ENCODE measurements at places on chromosomes 3 and 15. TPM values are rescaled to one million over a fixed set of nuclear protein-coding genes. Genes with fewer than 3 reads are reported as not detected.

DNA sequence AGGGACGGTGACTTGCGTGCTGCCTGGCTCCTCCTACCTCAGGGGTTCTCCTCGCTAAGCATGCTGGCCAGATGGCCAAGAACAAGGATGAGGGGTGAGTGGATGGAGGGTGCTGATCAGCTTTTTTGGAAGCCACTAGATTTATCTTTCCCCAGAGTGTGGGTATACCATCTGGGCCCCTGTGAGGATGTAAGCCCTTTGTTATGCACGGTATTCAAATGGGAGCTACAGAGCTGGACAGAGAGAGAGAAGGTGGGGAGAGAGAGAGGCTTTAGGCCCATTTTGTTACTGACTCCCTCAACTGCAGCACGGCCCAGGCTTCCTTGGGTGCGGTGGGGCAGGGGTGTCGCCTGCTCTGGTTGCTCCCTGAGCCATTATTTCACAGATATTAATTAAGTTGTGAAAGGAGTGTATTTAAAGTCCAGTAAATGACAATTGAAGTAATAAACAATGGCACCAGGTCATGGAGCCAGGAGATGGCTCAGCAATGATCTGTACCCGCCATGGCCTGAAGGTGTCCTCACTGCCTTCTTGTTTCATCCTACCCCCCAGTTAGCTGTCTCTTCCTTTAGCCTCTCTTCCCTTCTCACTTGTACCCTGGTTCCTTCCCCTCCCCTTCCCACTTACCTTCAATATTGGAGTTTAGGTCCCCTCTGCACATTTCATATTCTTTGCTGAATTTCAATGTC, 158.0 kb downstream of the CLSTN2 start:
- H3K4me1 ChIP-seq = no peaks in the 10 kb centered on the region
- DNase-seq = no peak
- no peak overlapping the region for H3K27ac ChIP-seq
- H3K36me3 ChIP-seq = no peaks in the 10 kb centered on the region

DNA sequence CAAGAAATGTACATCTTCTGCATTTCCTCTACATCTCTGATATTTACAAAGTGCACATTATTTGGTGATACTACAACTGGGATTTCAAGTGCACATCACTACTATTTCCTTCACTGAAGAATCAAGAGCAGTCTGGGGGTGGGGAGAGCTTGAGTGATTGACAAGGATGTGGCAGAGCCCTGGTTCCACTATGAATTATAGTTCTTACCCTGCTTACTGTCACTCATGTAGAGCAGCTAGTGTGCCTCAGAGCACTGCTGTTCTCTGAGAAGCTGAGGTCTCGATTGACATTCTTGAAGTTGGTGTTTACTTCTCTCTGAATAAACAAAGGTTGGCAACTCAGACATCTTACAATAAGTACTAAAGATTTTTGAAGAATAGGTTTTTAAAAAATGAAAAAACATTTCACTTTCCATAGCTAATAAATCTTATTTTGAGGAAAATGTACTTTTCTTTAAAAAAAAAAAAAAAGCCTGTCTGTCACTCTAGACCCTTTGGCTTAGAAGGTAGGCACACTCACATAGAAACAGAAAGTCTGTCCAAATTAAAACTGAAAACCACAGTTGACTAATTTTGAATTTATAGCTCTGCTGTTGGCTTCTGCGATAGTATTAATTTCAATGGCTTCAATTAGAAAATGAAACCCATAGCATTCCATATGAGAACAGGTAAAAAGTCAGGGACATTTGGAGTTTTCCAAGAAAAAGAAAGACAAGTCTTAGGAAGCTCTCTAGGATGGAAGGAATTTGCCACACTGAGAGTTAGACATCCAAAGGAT, 5.6 kb downstream of the GREM1 start:
- H3K27ac ChIP-seq = no peak overlapping the region
- no peaks in the 10 kb centered on the region for H3K36me3 ChIP-seq
- H3K4me3 ChIP-seq = no peak overlapping the region
- peaks cover 12% of the 10 kb centered on the region for H3K4me1 ChIP-seq
- no peak for DNase-seq

DNA sequence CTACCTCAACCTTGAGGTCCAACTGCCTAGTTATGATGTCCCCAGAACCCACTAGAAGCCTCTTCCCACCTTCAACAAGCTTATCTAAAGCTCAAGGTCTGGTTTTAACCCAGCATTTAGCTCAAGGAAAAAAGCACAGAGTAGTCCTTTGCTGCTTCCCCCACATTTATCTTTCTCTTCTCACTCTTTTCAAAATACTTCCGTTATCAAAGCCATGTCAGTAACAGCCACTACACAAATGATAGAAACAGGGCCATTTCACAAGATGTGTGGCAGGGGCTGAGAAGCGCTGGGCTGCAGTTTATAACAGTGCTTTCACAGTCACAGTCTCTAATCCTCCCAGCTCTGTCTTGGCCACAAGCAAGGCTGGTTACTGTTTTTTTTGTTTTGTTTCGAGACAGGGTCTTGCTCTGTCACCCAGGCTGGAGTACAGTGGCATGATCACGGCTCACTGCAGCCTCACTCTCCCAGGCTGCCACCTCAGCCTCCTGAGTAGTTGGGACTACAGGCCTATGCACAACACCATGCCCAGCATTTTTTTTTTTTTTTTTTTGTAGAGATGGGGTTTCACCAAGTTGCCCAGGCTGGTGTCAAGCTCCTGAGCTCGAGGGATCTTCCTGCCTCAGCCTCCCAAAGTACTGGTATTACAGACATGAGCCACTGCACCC, 218.8 kb downstream of the OSBPL10 start:
- no peaks in the 10 kb centered on the region for H3K36me3 ChIP-seq
- no peak overlapping the region for H3K4me3 ChIP-seq
- H3K27ac ChIP-seq = no peak overlapping the region
- H3K27me3 ChIP-seq = no peaks in the 10 kb centered on the region
- DNase-seq = no peak

- H3K27ac ChIP-seq = no peak overlapping the region
- no peak for DNase-seq
- no peaks in the 10 kb centered on the region for H3K4me1 ChIP-seq
- no peaks in the 10 kb centered on the region for H3K27me3 ChIP-seq
- H3K4me3 ChIP-seq = no peak overlapping the region
- H3K36me3 ChIP-seq = no peaks in the 10 kb centered on the region
Measured at GRCh38 chr3:48122504-48122903, 65.7 kb downstream of the CDC25A start.

DNA sequence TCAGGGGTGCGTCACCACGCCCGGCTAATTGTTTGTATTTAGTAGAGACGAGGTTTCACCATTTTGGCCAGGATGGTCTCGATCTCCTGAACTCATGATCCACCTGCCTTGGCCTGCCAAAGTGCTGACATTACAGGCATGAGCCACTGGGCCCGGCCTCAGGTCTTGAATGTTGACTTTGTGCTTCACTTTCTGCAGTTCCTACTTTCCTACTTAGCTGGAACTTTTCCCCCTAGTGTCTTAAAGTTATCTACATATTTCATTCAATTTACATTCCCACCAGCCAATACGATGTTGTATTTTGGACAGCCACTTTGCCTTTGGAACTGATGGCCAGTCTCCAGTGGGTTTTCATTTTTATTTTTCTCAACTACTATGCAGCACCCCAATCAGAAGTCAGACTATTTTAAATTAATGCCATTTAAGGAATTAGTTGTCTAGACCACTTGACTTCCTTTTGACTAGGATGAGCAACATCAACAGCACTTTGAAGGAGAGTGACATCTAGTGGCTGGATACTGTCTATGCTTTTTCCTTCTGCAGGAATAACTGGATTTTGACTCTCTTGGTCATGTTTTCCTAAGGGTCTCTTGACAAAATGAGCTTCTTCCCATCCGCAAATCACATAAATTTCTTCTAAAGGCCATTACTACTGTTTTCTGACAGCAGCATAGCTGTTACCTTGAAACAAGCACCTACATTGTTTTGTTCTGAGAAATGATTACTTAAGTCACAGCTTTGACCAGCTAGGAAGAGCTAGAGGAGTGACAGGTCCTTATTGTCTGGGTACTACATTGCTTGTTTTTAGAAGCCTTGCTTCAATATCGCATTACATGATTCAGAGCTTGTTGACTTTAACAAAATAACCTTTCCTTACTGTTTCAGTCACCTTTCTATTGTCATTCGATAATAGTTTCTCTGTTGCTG, 140.2 kb downstream of the ITPR1 start:
- no peak overlapping the region for H3K4me3 ChIP-seq
- H3K36me3 ChIP-seq = no peaks in the 10 kb centered on the region
- no peak overlapping the region for H3K27ac ChIP-seq
- H3K27me3 ChIP-seq = no peaks in the 10 kb centered on the region
- no peak for DNase-seq
- H3K4me1 ChIP-seq = peaks cover 6% of the 10 kb centered on the region

DNA sequence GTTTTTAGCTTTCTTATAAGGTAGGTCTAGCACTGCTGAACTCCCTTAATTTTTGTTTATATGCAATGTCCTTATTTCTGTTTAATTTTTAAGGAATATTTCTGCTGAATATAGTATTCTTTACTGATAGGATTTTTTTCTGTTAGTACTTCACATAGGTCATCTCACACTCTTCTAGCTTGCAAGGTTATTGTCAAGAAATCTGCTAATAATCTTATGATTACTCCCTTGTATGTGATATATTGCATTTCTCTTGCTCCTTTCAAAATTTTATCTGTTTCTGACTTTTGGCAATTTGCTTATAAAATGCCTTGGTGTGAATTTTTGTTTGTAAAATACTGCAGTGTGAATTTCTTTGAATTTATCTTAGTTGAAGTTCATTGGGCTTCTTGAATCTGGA, 298.4 kb downstream of the GAP43 start:
- no peak for DNase-seq
- no peaks in the 10 kb centered on the region for H3K36me3 ChIP-seq
- no peak overlapping the region for H3K4me3 ChIP-seq
- H3K4me1 ChIP-seq = no peaks in the 10 kb centered on the region

- peaks cover 2% of the 10 kb centered on the region for H3K27me3 ChIP-seq
- DNase-seq = no peak
- H3K27ac ChIP-seq = no peak overlapping the region
Measured at GRCh38 chr15:100337096-100338044, 4.4 kb downstream of the ADAMTS17 start.

- peaks cover 7% of the 10 kb centered on the region for H3K27me3 ChIP-seq
- no peaks in the 10 kb centered on the region for H3K4me1 ChIP-seq
- DNase-seq = no peak
- H3K36me3 ChIP-seq = peaks cover 16% of the 10 kb centered on the region
- H3K4me3 ChIP-seq = no peak overlapping the region
Measured at GRCh38 chr3:123660900-123661299, 76.0 kb upstream of the HACD2 start.

GRCh38 chr3:197151580-197151979, 122.0 kb upstream of the MELTF start:
- no peak for DNase-seq
- H3K4me3 ChIP-seq = no peak overlapping the region
- no peaks in the 10 kb centered on the region for H3K27me3 ChIP-seq
- H3K36me3 ChIP-seq = peaks cover 58% of the 10 kb centered on the region

DNA sequence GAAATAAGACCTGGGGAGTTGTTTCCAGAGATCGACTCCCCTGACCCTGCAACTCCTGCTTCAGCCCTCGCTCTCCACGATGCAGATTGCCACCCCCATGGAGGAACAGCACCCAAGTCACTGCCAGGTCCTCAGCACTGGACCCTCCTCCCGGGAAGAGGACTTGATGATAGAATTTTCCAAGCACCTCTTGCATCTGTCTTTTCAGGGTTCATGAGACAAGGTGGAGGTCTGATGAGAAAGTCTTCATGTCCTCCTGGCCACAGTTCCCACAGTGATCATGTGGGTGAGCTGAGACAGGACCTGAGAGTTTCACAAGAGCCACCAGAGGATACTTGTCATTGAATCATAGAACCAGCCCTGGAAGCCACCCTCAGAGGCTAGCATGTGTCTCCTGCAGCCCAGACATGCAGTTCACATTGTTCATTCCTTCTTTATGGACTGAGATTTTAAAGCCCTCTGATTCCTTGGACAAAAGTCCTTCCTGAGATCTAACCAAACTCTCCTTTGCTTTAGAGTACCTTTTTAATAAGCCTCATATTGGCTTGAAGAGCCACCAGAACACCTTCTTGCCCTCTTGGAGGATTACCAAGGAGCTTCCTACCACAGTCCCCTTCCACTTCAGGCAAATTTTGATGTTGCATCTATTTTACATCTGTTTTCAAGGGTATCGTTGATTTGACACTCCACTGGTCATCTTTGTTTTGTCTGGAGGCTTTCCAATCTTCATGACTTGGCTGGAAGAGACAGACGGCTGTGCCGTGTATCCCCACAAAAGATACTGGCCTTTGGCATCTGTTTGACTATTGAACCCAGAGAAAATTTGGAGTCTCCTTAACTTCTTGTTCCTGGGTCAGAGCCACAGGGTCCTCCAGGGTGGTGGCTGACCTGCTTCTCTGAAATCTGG, 224.8 kb upstream of the BHLHE40 start:
- no peak overlapping the region for H3K4me3 ChIP-seq
- H3K4me1 ChIP-seq = peaks cover 62% of the 10 kb centered on the region
- H3K36me3 ChIP-seq = no peaks in the 10 kb centered on the region
- no peak for DNase-seq

DNA sequence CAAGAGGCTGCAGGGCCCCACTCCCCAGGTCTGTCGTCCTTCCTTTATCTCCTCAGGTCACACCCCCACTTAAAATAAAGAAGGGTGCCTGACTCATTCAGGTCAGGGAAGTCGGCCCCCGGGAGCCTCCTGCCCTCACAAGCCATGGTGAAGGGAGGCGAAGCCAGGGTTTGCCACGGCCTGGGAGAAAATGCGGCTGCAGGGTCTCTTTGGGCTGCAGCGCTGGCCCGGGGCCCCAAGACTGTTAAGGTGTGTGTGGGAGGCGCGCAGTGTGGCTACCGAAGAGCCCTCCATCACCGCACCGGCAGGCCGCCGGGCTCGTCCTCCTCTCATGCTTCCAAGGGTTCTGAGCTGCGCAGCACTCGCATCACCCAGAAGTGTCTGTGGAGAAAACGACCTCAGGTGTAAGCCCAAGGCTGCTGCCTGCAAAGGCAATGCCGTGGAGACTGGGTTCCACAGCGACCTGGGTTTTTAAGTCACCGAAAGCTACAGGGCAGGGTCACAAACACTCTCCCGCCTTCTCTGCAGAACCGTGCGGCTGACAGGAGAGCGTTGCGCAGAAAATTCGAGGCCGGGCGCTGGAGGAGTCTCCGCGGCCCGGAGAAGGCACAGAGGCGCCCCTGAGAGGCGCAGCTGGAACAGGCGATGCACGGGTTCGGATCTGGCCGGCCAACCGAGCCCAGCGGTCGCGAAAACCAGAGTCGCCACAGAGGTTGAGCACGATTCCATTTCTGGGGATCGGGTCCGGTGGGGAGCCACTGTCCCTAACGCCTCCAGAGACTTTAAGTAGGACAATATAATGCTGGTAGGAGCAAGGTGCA, 8.7 kb downstream of the FOXL2 start:
- peaks cover 68% of the 10 kb centered on the region for H3K27me3 ChIP-seq
- no peak for DNase-seq
- H3K4me3 ChIP-seq = peak overlapping the region; percentile 66

- H3K27ac ChIP-seq = no peak overlapping the region
- H3K27me3 ChIP-seq = no peaks in the 10 kb centered on the region
- no peak overlapping the region for H3K4me3 ChIP-seq
- H3K36me3 ChIP-seq = no peaks in the 10 kb centered on the region
Measured at GRCh38 chr3:61578667-61579367, 17.4 kb downstream of the PTPRG start.

Gene OR5K2
- not detected for total RNA-seq

Gene IQCF5
- not detected for total RNA-seq
